Epithelial cell of alveolus of lung (primary cell): ENCODE measurements at places on chromosomes 6 and 20. TPM values are rescaled to one million over a fixed set of nuclear protein-coding genes. Genes with fewer than 3 reads are reported as not detected.

The NOX3 gene
- not detected in 2 replicates for total RNA-seq

The FLOT1 gene
- total RNA-seq: 100 and 118 TPM in 2 replicates

The OR2B2 gene
- total RNA-seq: not detected in 2 replicates

The FAM120B gene
- total RNA-seq: 12.8 and 17.6 TPM in 2 replicates

The HLA-DOB gene
- total RNA-seq: 0.16 and 0.26 TPM in 2 replicates

The SPATS1 gene
- not detected in 2 replicates for total RNA-seq

The BTNL2 gene
- total RNA-seq: not detected in 2 replicates

The RALGAPB gene
- 15.1 and 16.7 TPM in 2 replicates for total RNA-seq

The GZF1 gene
- 9.6 and 11.8 TPM in 2 replicates for total RNA-seq

The NUS1 gene
- 24.3 and 30.7 TPM in 2 replicates for total RNA-seq

The NRSN1 gene
- total RNA-seq: not detected in 2 replicates

The SLC17A9 gene
- total RNA-seq: 3.0 and 17.1 TPM in 2 replicates

The FAM184A gene
- 0.26 and 0.48 TPM in 2 replicates for total RNA-seq

The MCCD1 gene
- total RNA-seq: not detected in 2 replicates

The MROH8 gene
- total RNA-seq: 0.39 and 2.5 TPM in 2 replicates

The SLC22A2 gene
- not detected in 2 replicates for total RNA-seq

The C2 gene
- 0.65 and 4.8 TPM in 2 replicates for total RNA-seq

The TRIM10 gene
- total RNA-seq: not detected in 2 replicates

The BNIP5 gene
- total RNA-seq: not detected in 2 replicates

The SIRPB1 gene
- 0.78 TPM in 1 of 2 replicates, not detected in the other for total RNA-seq

The RIPOR2 gene
- 1.8 TPM in 2 replicates for total RNA-seq

The NKX2-2 gene
- not detected in 2 replicates for total RNA-seq

The ZNF292 gene
- total RNA-seq: 15.6 and 31.2 TPM in 2 replicates

The DSTN gene
- total RNA-seq: 263 and 465 TPM in 2 replicates

The BCAS4 gene
- total RNA-seq: 1.4 and 24.6 TPM in 2 replicates

The BTN2A1 gene
- 5.3 and 12.5 TPM in 2 replicates for total RNA-seq

The ASXL1 gene
- total RNA-seq: 18.7 and 40.4 TPM in 2 replicates

The LY86 gene
- total RNA-seq: not detected in 2 replicates

The PFDN6 gene
- total RNA-seq: 47.4 and 68.0 TPM in 2 replicates

The SNPH gene
- 8.1 and 9.2 TPM in 2 replicates for total RNA-seq

The C6orf141 gene
- 1.6 and 3.2 TPM in 2 replicates for total RNA-seq

The MLN gene
- not detected in 2 replicates for total RNA-seq

The GATA5 gene
- total RNA-seq: 0.32 TPM in 1 of 2 replicates, not detected in the other

The ADGRG6 gene
- 12.7 and 13.4 TPM in 2 replicates for total RNA-seq

The PSORS1C2 gene
- not detected in 2 replicates for total RNA-seq

The VWA7 gene
- 0.13 TPM in 1 of 2 replicates, not detected in the other for total RNA-seq

The OR2H2 gene
- not detected in 2 replicates for total RNA-seq

The SLCO4A1 gene
- not detected in 2 replicates for total RNA-seq

The VEGFA gene
- total RNA-seq: 102 and 183 TPM in 2 replicates

The LPA gene
- not detected in 2 replicates for total RNA-seq

The GINS1 gene
- total RNA-seq: 5.2 and 12.9 TPM in 2 replicates

The CD24 gene
- total RNA-seq: 6.5 and 32.8 TPM in 2 replicates

The GCLC gene
- total RNA-seq: 21.1 and 61.2 TPM in 2 replicates

The SNAI1 gene
- 11.7 and 12.4 TPM in 2 replicates for total RNA-seq

The RNF144B gene
- total RNA-seq: 1.9 TPM in 1 of 2 replicates, not detected in the other

The SLC35D3 gene
- total RNA-seq: 0.08 TPM in 1 of 2 replicates, not detected in the other

The OR2H1 gene
- not detected in 2 replicates for total RNA-seq

The LRP11 gene
- 51.3 and 60.8 TPM in 2 replicates for total RNA-seq

The SLC4A11 gene
- 0.72 and 0.78 TPM in 2 replicates for total RNA-seq

The ADIG gene
- total RNA-seq: not detected in 2 replicates

The HELZ2 gene
- 40.4 and 58.7 TPM in 2 replicates for total RNA-seq

The COX4I2 gene
- not detected in 2 replicates for total RNA-seq

The MYLK4 gene
- 0.13 and 0.24 TPM in 2 replicates for total RNA-seq

The ZNF165 gene
- 0.16 and 0.39 TPM in 2 replicates for total RNA-seq

The TRIM38 gene
- total RNA-seq: 7.5 and 7.8 TPM in 2 replicates

The PTK7 gene
- 144 and 240 TPM in 2 replicates for total RNA-seq

The MAS1L gene
- total RNA-seq: not detected in 2 replicates

The SGK2 gene
- total RNA-seq: not detected in 2 replicates

The DNMT3B gene
- 1.9 and 2.3 TPM in 2 replicates for total RNA-seq
